NCI-H82 (cell line): ENCODE measurements at places on chromosomes 5 and 9.

DNA sequence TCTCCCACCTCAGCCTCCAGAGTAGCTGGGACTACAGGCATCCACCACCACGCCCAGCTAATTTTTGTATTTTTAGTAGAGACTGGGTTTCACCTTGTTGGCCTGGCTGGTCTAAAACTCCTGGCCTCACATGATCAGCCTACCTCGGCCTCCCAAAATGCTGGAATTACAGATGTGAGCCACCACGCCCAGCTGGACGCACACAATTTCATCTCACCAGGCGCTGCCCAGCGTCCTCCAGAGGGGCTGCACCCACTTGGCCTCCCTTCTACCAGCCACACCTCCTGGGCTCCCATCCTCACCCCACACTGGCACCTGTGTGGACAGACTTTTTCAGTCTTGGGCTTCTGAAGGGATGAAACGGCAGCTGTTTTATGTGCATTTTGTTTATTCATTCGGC, 3.8 kb upstream of the EXOC3 start:
- DNase-seq = no peak

GRCh38 chr9:37926737-37927118, 22.8 kb upstream of the SLC25A51 start:
- no peak for DNase-seq

DNA sequence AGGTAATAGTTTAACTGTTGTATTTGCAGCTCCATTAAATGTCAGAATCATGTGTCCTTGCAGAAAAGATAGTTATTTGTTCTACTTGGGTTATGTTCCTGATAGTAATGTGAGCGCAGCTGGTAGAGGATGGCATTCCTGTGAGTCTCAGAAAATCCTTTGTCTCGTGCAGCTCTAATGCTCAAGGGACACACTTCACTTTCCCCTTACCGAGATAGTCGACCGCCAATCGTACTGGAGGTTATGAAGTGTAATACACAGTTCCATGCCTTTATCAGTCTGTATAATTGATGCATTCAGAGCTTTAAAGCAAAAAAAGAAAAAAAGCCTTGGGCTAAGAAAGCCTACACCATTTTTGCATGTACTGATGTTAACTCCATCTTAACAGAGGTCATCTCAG, 60.2 kb upstream of the SRP19 start:
- DNase-seq = peak; percentile 3

DNA sequence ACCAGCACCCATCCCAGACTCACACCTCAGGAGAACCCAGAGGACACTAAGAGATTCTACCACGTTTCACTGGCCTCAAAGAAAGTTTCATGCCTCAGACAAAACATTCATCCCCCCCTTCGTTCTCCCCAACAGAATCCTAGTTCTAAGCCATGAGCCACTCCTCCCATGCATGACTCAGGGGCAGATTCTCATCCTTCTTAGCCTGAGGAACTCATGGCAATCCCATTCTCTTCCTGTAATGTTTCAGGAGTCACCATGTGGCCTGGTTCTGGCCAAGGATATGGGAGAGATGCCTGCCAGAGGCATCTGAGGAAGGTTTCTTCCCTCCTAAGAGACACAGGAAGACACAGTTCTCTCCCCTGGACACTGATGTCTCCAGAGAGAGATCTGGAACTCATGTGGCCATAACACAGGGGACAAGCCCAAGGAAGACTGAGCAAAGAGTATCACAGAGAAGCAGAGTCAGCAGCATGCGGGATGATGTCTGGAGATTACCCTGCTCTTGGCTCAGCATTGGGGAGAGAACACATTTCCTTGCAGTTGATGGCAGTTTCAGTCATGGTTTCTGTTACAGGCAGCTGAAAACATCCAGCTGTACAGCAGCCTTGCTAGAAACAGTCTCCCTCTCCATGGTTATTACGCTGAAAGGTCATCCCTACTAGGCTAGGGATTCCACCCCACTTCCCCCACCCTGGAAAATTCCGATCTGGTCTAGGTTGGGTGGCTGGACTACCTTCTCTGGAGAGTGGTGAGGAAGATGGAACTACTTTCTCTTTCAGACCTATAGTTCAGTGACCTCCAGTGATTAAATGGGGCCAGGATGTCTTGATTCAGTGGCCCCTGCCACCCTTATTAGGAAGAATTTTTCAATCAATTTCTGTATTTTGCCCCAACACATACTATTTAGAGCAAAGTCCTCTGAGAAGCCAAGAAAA, 115.4 kb downstream of the ZNF608 start:
- DNase-seq = no peak

DNA sequence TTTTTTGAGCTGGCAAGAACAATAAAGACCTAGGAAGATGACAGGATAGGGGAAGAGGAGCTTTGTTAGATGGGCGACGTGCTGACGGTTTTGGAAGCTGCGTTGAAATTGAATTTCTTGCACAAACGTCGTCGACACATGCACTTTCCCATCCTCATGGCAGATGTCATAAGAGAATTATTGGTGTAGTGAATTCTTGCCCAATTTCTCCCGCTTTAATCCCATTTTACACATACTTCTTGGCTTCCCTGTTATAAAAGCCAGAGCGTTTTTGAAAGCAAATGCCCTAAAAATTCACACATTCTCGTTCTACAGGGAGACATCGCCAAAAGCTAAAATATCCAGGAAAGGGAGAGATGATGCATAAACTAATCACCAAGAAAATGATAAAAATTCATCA, 109.8 kb upstream of the DAP start:
- DNase-seq = no peak

DNA sequence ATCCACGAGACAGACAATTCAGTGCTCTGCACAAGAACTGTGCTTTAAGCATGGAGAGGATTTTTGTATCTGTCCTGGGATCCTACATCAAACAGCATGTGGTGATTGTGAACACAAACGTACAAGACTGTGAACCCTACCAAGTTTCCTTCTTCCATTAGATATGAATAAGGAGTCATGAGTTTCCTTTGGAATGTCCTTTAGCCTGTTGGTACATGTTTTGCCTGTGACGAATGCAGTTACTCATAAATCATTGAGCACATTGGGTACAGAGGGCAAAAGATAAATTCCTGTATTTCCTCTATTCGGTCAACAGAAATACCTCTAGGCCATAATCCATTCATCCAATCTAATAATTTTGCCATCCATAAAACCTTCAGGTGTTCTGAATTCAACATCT, 61.5 kb downstream of the FXN start:
- no peak for DNase-seq

DNA sequence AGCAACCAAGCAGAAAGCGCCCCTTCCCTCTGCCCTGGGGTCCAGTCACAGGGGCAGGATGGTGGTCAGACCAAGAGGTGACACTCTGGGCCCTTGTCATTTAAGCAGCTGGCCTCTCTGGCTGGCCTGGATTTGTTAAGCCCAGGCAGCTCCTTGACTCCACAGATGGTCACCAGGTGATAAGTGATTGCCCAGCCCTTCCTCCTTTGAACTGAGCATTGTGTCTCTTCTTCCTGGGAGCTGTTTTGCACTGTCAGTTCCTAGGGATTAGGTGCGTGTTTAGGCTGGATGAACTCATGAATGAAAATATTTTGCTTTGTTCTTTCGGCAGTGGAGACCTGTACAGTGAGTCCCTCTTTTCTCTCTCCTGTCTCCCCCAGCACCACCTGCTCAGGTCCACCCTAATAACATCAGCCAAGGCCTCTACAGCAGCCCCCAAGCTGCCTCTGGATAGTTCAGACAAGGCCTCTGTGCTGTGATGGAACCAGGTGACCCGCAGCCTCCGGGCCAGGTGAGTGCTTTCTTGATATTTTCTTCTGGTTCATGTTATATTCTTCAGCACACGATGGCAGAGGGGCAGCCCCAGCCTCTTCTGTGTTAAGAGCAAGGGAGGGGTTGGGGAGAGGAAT, 139.7 kb upstream of the PITX1 start:
- peak; percentile 51 for DNase-seq

GRCh38 chr9:37636511-37637448, 14.0 kb upstream of the FRMPD1 start:
- no peak for DNase-seq

DNA sequence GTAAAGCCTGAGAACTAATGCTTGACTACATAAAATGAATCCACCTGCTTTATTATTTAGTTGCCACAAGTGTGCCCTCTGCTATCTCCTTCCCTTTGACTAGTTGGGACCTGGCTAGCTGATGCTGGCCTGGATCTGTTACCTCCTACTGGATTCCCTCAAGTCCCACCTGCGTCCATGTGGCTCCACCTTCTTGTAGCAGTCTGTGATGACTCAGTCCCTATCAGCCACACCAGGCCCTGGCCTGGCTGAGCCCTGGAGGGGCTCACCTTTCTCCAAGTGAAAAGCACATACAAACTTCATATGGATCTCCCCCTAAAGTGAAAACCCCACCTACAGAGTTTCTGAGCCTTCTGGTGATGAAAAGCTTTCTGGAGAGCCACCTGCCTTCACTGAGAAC, 611.4 kb downstream of the SEMA5A start:
- no peak for DNase-seq

- DNase-seq = no peak
These were observed 29.5 kb upstream of the SMAD5 start for GRCh38 chr5:136103118-136103517.

DNA sequence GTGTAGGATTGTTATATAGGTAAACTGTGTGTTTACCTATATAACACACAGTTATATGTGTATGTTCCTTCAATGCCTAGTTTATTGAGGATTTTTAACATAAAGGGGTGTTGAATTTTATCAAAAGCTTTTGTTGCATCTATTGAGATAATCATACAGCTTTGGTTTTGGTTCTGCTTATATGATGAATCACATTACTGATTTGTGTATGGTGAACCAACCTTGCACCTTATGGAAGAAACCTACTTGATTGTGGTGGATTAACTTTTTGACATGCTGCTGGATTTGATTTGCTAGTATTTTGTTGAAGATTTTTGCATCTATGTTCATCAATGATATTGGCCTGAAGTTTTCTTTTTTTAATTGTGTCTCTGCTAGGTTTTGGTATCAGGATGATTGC, 194.9 kb downstream of the TMEM167A start:
- no peak for DNase-seq

DNA sequence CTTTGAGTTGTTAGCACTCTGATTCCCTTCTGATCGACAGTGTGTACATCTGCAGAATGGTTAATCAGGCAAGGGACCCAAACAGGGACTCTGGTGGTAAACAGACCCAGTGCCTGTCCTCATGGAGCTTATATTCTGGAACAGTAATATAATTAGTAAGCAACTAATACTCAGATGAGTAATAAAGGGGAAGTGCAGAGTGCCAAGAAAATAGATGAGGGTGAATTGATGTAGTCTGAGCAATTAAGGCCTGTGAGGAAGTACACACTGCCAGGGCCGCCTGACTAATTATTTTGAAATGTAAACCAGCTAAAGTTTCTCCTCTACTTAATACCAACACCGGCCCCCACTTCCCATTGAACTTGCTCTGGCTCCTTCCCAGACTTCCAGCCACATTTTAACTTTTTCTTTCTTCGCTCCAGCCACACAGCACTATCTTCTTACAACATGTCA, 4.2 kb downstream of the DHX29 start:
- no peak for DNase-seq

DNA sequence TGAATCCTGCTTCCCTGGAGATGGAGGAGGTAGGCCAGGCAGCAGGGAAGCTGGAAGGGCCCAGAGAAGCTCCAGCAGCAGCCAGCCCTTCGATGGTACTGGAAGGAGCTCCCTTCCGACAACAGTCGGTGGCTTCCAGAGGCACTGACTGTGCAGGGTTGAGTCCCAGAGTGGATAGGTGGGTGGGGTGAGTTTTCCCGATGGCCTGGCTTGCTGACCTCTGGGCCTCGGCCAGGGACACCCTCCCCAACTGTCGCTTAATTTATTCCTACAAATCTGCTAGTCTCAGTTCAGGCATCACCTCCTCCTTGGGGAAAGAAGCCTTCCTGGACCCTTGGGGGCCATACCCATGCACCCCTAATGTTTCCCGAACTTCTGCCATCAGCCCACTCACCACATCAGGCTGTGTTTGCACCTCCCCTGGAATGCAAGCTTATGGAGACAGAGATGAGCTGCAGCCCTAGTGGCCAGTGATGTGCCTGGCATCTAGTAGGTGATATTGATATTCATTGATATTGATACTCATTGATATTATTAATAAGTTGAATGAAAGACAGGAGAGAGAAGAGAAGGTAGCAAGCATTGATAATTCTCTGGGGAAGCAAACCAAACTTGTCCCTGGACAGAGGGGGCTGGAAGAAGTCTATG, 104.6 kb upstream of the BOD1 start:
- peak; percentile 44 for DNase-seq

DNA sequence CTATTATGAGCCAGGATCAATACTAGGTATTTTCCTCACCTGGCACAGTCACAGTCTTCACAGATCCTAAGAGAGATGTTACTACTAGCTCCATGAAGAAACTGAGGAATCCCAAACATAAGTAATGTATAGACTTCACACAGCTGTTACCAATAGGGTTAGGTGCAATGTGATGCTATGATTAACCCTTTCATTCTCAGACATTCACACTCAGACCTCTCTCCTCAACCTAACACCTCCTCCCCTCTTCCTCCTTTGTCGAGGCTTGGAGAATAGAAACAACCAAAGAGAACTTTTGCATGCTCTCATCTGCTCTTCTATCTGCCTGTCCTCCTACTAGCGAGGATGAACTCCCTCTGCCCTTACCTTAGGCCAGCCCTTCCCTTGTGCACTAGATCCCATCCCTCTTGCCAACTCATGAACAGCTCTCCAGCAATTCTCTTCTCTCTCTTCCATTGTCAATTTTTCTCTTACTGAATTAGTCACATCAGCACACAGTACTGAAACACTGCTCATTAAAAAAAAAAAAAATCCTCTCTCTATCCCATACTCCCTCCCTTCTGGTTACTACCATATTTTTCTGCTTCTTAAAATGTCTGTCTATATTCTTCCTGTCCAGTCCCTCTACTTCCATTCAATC, 47.7 kb downstream of the MAPKAP1 start:
- DNase-seq = no peak

- DNase-seq = peak; percentile 50
These were observed 1.3 kb downstream of the ZNF131 start for GRCh38 chr5:43121913-43122484.

DNA sequence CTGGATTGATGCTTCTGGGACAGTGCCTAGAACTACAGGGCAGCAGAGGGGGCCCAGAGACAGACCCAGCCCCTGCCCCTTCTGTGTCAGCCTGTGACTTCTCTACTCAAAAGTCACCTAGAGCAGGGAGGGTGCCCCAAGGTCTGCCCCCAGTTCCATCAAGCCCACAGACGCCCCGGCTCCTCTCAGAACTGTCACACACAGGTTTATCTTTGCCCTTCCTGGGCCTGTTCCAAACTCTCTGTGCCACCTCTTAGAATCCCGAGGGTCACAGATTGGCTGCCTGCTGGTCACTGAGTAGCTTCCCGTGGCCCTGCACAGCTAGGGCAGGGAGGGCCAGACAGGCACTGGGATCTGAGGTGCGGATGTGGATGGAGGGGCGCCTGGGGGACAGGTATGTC, 1.7 kb downstream of the RGS14 start:
- DNase-seq = no peak

- DNase-seq = no peak
These were observed 239.1 kb downstream of the ENC1 start for GRCh38 chr5:74401281-74401945.

GRCh38 chr5:81165493-81166119, 67.5 kb upstream of the CKMT2 start:
- DNase-seq = peak; percentile 79

- DNase-seq = no peak
These were observed 38.5 kb downstream of the STOM start for GRCh38 chr9:121331549-121331948.

GRCh38 chr9:119487118-119487827, 118.0 kb upstream of the BRINP1 start:
- DNase-seq = no peak
